ENCODE measurements at places on chromosomes 7 and 10. TPM values are rescaled to one million over a fixed set of nuclear protein-coding genes. Genes with fewer than 3 reads are reported as not detected.

GRCh38 chr10:101495324-101495925 lies 92.6 kb downstream of the POLL start:
- DNase-seq, result no peak
- H3K4me1 ChIP-seq, result peaks cover 9% of the 10 kb centered on the region
- H3K27me3 ChIP-seq, result no peaks in the 10 kb centered on the region
- H3K27ac ChIP-seq, result no peak overlapping the region
- H3K4me3 ChIP-seq, result no peak overlapping the region
- no peaks in the 10 kb centered on the region for H3K36me3 ChIP-seq

DNA sequence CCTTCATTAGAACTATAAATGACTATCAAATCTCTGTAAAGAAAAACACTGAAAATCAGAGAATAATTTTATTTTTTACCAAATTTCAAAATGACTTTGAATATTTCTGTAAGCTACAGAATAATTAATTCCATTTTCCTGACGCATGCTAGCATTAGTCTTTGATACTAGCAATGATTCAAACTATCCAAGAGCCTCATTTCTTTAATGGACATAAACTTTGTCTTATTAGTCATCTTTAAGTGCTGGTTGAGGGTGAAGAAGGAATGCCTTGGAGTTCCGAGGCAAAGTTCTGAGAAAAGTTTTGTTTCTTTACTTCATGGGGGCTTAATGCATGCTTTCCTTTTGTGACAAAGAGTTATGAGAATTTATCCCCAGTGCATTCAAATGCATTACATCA lies 137.3 kb downstream of the AGMO start:
- no peaks in the 10 kb centered on the region for H3K36me3 ChIP-seq
- no peaks in the 10 kb centered on the region for H3K27me3 ChIP-seq
- no peak overlapping the region for H3K4me3 ChIP-seq
- DNase-seq, result no peak
- no peaks in the 10 kb centered on the region for H3K4me1 ChIP-seq

GRCh38 chr7:111067251-111067650 lies 23.7 kb upstream of the LRRN3 start:
- H3K4me3 ChIP-seq, result no peak overlapping the region
- H3K36me3 ChIP-seq, result peaks cover 17% of the 10 kb centered on the region
- H3K27ac ChIP-seq, result no peak overlapping the region
- no peak for DNase-seq
- H3K27me3 ChIP-seq, result peaks cover 1% of the 10 kb centered on the region

GRCh38 chr7:95840953-95841950 lies 68.9 kb downstream of the DYNC1I1 start:
- H3K4me1 ChIP-seq, result peaks cover 5% of the 10 kb centered on the region
- no peaks in the 10 kb centered on the region for H3K27me3 ChIP-seq
- H3K4me3 ChIP-seq, result no peak overlapping the region
- no peak overlapping the region for H3K27ac ChIP-seq

GRCh38 chr7:134873253-134873652 lies 93.8 kb downstream of the CALD1 start:
- H3K4me1 ChIP-seq, result peaks cover 1% of the 10 kb centered on the region
- DNase-seq, result no peak
- no peak overlapping the region for H3K27ac ChIP-seq

- H3K27me3 ChIP-seq, result no peaks in the 10 kb centered on the region
- no peak overlapping the region for H3K4me3 ChIP-seq
- no peaks in the 10 kb centered on the region for H3K36me3 ChIP-seq
- H3K4me1 ChIP-seq, result no peaks in the 10 kb centered on the region
- no peak for DNase-seq
Measured at GRCh38 chr10:32972929-32973328, 14.9 kb upstream of the ITGB1 start.

GRCh38 chr7:132709971-132710567 lies 133.8 kb upstream of the PLXNA4 start:
- peak; percentile 39 for DNase-seq
- H3K36me3 ChIP-seq, result no peaks in the 10 kb centered on the region
- peaks cover 2% of the 10 kb centered on the region for H3K27me3 ChIP-seq

The TBATA gene
- total RNA-seq, result not detected

GRCh38 chr10:31804352-31804810 lies 124.2 kb downstream of the ARHGAP12 start:
- H3K4me1 ChIP-seq, result peaks cover 14% of the 10 kb centered on the region
- no peak for DNase-seq
- no peak overlapping the region for H3K27ac ChIP-seq
- no peaks in the 10 kb centered on the region for H3K36me3 ChIP-seq

Data from glutamatergic neuron (in vitro differentiated cells).